ENCODE measurements at places on chromosomes 16 and 17. TPM values are rescaled to one million over a fixed set of nuclear protein-coding genes. Genes with fewer than 3 reads are reported as not detected.
A peak's percentile ranks its signal among the peaks of the same experiment; 100 is the strongest.

- DNase-seq: no peak
- H3K27me3 ChIP-seq: no peaks in the 10 kb centered on the region
- no peak overlapping the region for H3K4me3 ChIP-seq
- H3K4me1 ChIP-seq: no peaks in the 10 kb centered on the region
- no peaks in the 10 kb centered on the region for H3K36me3 ChIP-seq
Measured at GRCh38 chr16:23052908-23053580, 96.2 kb downstream of the USP31 start.

The PLA2G10 gene
- 1.5 TPM for total RNA-seq

DNA sequence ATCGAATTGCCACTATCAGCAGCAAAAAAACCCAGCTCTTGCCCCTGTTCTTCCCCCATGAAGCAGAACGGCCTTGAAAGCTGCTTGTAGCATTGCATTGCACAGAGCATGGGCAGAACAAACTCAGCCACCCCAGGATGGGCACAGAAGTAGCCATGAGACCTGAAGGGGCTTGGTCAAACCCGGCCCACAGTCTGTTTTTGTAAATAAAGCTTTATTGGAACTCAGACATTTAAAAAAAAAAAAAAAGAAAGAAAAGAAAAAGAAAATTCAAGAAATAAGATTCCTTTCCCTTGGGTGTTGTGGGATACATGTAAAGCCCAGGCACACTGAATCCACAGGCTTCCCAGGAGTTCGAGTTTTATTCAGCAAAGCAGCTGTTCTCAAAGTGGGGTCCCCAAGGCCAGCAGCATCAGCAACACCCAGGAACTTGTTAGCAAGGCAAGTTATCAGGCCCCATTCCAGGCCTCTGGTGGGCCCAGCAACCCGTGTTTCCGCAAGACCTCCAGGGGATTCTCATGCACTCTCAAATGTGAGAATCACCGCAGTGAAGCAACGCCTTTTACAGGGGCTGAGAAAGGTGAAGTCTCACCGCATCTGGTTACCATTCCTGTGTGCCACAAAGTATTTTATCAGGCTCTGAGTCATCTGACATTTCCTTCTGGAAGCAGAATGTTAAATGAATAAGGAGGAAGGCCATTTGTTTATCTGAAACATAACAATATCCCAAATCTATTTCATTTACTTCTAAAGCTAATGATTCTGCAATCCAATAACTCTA is 108.2 kb downstream of the SLC39A11 start:
- no peak overlapping the region for H3K4me3 ChIP-seq
- DNase-seq: no peak
- H3K27me3 ChIP-seq: no peaks in the 10 kb centered on the region

DNA sequence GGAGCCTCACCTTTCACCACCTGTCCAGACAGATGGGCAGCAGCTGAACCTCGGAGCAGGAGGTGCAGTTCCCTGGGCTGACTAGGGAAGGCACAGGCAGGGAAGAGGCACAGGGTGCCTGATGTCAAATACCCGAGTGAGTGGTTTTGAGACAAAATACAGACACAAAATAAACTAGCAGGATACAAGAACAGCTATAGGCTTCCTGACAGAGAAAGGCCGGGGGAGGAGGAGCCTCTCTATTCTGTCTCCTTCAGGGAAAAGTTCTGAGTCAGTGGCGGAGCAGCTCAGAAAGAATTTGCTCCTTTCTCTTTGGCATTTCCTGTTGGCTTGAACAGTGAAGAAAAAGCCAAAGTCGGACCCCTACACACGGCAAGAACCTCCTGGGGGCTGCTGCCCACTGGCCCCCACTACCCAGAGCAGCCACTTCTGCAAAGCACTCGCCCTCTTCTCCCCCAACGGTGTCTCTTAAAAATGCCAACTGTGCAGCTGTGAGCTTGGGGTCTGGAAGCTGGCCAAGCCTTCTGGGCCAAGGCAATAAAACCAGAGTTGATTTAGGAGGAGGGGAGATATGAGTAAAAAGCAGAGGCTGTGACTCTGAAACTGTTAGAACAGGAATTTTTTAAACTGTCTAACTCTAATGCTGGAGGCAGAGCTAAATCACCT is 14.4 kb upstream of the FAAP100 start:
- peak; percentile 81 for DNase-seq
- peak overlapping the region; percentile 74 for H3K27ac ChIP-seq
- peaks cover 12% of the 10 kb centered on the region for H3K36me3 ChIP-seq
- peaks cover 20% of the 10 kb centered on the region for H3K4me1 ChIP-seq

GRCh38 chr16:11738742-11739544 is 3.7 kb downstream of the TXNDC11 start:
- no peaks in the 10 kb centered on the region for H3K27me3 ChIP-seq
- H3K27ac ChIP-seq: no peak overlapping the region
- no peaks in the 10 kb centered on the region for H3K36me3 ChIP-seq

- H3K4me3 ChIP-seq: no peak overlapping the region
- H3K36me3 ChIP-seq: no peaks in the 10 kb centered on the region
- no peaks in the 10 kb centered on the region for H3K27me3 ChIP-seq
- H3K27ac ChIP-seq: no peak overlapping the region
Measured at GRCh38 chr17:66354981-66355380, 52.6 kb downstream of the PRKCA start.

DNA sequence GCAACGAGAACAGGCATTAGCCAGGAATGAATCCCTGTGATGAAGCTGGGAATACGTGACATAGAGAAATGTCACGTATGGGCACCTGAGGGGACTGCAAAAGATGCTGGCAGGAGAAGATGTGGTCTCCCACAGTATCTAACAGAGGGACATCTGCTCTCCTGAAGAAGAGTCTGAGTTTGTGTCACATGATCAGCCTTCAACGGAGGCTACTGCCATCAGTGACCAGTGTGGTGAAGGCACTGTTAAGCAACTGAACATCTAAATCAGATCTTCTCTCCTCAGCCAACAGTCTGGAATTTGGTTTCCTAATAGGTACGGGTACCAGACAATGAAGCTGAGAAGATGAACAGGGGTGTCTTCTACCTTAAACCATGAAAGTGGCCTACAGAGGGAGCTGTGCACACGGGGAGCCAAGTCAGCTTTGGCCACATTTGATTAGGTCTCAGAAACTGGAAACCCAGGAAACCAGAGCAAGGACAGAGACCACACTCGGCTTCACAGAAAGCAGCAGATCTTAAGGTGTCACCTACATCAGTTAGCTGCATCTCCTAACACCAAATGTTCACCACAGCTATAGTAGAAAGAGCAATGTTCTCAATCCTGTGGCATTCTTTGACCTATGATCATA is 41.8 kb downstream of the BRD7 start:
- H3K36me3 ChIP-seq: no peaks in the 10 kb centered on the region
- H3K27me3 ChIP-seq: no peaks in the 10 kb centered on the region
- no peak overlapping the region for H3K27ac ChIP-seq
- no peaks in the 10 kb centered on the region for H3K4me1 ChIP-seq
- no peak for DNase-seq

GRCh38 chr16:55735120-55735781 is 79.5 kb downstream of the SLC6A2 start:
- DNase-seq: no peak
- no peak overlapping the region for H3K27ac ChIP-seq
- H3K27me3 ChIP-seq: no peaks in the 10 kb centered on the region
- H3K4me3 ChIP-seq: no peak overlapping the region

The KRT25 gene
- not detected for total RNA-seq

DNA sequence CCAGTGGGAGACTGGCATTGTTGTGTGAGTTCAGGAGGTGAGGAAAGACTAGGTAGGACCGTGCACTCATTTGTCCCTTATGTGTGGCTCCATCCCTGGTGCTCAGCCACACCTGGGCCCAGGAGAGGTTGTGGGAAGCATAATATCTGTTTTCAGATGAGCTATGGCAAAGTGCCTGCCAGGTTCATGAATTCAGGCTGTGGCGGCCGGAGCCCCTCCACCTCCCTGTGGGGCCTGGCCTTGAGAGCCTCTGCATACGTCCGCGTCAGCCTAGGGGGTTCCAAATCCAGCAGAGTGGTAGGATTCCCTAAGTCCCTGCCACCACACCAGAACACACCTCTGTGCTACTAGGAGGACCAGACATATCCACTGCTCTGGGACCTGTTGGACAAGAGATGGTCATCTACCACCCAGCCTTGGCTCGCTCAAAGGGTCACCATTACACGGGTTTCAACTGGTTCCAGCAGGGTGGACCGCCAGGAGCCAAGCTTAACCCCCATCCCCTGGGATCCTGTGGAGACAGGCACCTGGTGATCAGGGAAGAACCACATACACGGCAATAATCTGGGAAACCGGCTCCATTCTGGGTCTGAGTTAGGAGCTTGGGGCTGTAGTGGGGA is 2.0 kb downstream of the B3GNT9 start:
- H3K27ac ChIP-seq: no peak overlapping the region
- no peaks in the 10 kb centered on the region for H3K4me1 ChIP-seq
- H3K27me3 ChIP-seq: no peaks in the 10 kb centered on the region
- DNase-seq: no peak
- peaks cover 9% of the 10 kb centered on the region for H3K36me3 ChIP-seq

The KCNH6 gene
- total RNA-seq: 22.4 TPM

The CTF1 gene
- total RNA-seq: 9.8 TPM

The BCL7C gene
- 54.8 TPM for total RNA-seq

- no peaks in the 10 kb centered on the region for H3K27me3 ChIP-seq
- H3K4me3 ChIP-seq: no peak overlapping the region
- H3K27ac ChIP-seq: no peak overlapping the region
- no peak for DNase-seq
Measured at GRCh38 chr17:9361188-9361955, 214.2 kb downstream of the STX8 start.

DNA sequence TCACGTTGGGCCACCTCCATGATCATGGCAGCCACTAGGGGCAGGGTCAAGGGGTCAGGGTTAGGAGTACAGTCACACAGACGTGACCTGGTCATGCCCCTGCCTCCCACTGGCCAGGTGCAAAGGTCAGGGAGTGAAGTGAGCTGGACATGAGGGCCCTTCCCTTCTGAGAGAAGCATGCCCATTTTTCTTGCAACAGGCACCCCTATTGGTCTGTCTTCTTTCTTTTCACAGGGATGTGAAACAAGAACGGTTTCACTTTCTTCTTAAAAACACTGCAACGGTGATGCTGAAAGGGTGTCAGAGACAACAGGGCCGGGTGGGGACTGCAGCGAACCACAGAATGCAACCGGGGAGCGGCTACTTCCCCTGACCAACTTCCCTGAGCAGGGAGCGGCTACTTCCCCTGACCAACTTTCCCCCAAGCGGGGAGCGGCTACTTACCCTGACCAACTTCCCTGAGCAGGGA is 52.1 kb upstream of the DOC2B start:
- H3K27me3 ChIP-seq: no peaks in the 10 kb centered on the region
- DNase-seq: no peak
- H3K4me3 ChIP-seq: no peak overlapping the region

- peaks cover 5% of the 10 kb centered on the region for H3K4me1 ChIP-seq
- no peaks in the 10 kb centered on the region for H3K27me3 ChIP-seq
- peak overlapping the region; percentile 43 for H3K27ac ChIP-seq
- DNase-seq: no peak
- H3K4me3 ChIP-seq: no peak overlapping the region
Measured at GRCh38 chr17:61331178-61331577, 68.5 kb upstream of the TBX2 start.

DNA sequence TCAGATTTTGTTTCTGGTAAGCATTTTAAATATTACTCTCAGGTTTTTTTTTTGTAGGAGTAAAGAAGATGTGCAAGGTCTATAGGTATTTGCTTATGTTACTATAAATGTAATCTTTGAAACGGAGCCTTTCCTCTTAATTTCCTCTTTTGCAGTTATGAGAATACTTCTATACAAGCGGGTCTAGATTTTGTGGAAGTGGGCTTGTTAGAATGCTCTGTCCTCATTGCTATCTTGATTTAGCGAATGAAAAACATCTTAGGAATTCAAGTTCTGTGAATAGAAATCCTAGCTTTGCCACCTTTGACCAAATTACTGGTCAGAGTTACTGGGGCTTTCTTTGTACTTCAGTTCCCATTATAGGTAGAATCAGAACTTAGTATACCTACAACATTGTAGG is 80.3 kb downstream of the EFCAB13 start:
- no peaks in the 10 kb centered on the region for H3K4me1 ChIP-seq
- no peak overlapping the region for H3K27ac ChIP-seq
- H3K4me3 ChIP-seq: no peak overlapping the region
- no peaks in the 10 kb centered on the region for H3K36me3 ChIP-seq
- H3K27me3 ChIP-seq: no peaks in the 10 kb centered on the region
- no peak for DNase-seq

GRCh38 chr17:53017227-53017626 is 805.5 kb upstream of the KIF2B start:
- no peak for DNase-seq
- H3K27ac ChIP-seq: no peak overlapping the region
- H3K4me3 ChIP-seq: no peak overlapping the region
- H3K4me1 ChIP-seq: no peaks in the 10 kb centered on the region
- no peaks in the 10 kb centered on the region for H3K27me3 ChIP-seq

GRCh38 chr16:67555795-67556212 is 6.5 kb upstream of the CTCF start:
- no peak overlapping the region for H3K4me3 ChIP-seq

The NTN3 gene
- 1.4 TPM for total RNA-seq

- no peak overlapping the region for H3K4me3 ChIP-seq
- no peak overlapping the region for H3K27ac ChIP-seq
- no peaks in the 10 kb centered on the region for H3K4me1 ChIP-seq
- H3K36me3 ChIP-seq: no peaks in the 10 kb centered on the region
- no peaks in the 10 kb centered on the region for H3K27me3 ChIP-seq
Measured at GRCh38 chr16:15837761-15838160, 19.1 kb downstream of the MYH11 start.

DNA sequence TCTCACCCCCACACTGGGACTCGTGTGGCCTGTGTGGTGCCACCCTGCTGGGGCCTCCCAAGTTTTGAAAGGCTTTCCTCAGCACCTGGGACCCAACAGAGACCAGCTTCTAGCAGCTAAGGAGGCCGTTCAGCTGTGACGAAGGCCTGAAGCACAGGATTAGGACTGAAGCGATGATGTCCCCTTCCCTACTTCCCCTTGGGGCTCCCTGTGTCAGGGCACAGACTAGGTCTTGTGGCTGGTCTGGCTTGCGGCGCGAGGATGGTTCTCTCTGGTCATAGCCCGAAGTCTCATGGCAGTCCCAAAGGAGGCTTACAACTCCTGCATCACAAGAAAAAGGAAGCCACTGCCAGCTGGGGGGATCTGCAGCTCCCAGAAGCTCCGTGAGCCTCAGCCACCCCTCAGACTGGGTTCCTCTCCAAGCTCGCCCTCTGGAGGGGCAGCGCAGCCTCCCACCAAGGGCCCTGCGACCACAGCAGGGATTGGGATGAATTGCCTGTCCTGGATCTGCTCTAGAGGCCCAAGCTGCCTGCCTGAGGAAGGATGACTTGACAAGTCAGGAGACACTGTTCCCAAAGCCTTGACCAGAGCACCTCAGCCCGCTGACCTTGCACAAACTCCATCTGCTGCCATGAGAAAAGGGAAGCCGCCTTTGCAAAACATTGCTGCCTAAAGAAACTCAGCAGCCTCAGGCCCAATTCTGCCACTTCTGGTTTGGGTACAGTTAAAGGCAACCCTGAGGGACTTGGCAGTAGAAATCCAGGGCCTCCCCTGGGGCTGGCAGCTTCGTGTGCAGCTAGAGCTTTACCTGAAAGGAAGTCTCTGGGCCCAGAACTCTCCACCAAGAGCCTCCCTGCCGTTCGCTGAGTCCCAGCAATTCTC is 27.4 kb downstream of the STH start:
- H3K36me3 ChIP-seq: no peaks in the 10 kb centered on the region
- H3K4me1 ChIP-seq: no peaks in the 10 kb centered on the region
- H3K4me3 ChIP-seq: no peak overlapping the region
- no peak for DNase-seq
- H3K27me3 ChIP-seq: no peaks in the 10 kb centered on the region
- H3K27ac ChIP-seq: no peak overlapping the region

The KRT32 gene
- not detected for total RNA-seq

Measured in prostate gland (tissue), 2 donors.